ENCODE measurements at places on chromosomes 5 and 9.

DNA sequence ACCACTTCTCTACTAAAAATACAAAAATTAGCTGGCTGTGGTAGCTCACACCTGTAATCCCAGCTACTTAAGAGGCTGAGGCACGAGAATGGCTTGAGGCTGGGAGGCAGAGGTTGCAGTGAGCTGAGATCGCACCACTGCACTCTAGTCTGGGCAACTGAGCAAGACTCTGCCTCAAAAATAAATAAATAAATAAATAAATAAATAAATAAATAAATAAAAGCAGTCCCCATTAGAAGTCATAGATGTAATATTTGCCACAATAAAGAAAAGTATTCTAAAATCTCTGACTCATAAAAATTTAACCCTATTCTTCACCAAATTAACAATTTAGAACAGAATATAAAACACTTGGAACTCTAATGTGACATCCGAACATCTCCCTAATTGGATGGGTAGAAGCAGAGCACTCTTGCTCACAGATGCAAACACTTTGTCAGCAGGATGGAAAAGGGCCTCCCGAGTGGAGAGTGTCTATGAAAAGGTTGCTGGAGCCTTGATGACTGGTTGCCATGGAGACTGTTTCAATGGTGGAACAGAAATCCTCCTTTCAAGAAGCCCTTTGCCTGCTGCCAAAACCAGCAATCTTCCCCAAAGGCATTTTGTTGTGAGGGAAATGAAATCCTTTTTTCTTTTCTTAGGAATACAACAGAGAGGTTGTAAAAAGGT is 38.9 kb upstream of the TRAF1 start:
- no peak overlapping the region for H3K27ac ChIP-seq
- H3K4me1 ChIP-seq = no peaks in the 10 kb centered on the region
- no peak for DNase-seq
- peaks cover 23% of the 10 kb centered on the region for H3K27me3 ChIP-seq
- H3K4me3 ChIP-seq = no peak overlapping the region

GRCh38 chr9:16131264-16131663 is 578.4 kb downstream of the CCDC171 start:
- no peak for DNase-seq
- no peaks in the 10 kb centered on the region for H3K36me3 ChIP-seq
- H3K27me3 ChIP-seq = no peaks in the 10 kb centered on the region
- H3K27ac ChIP-seq = no peak overlapping the region
- H3K4me3 ChIP-seq = no peak overlapping the region

- H3K27ac ChIP-seq = no peak overlapping the region
- DNase-seq = no peak
- no peaks in the 10 kb centered on the region for H3K4me1 ChIP-seq
- no peaks in the 10 kb centered on the region for H3K27me3 ChIP-seq
- H3K4me3 ChIP-seq = no peak overlapping the region
These were observed 42.7 kb downstream of the RIGI start for GRCh38 chr9:32483343-32483742.

DNA sequence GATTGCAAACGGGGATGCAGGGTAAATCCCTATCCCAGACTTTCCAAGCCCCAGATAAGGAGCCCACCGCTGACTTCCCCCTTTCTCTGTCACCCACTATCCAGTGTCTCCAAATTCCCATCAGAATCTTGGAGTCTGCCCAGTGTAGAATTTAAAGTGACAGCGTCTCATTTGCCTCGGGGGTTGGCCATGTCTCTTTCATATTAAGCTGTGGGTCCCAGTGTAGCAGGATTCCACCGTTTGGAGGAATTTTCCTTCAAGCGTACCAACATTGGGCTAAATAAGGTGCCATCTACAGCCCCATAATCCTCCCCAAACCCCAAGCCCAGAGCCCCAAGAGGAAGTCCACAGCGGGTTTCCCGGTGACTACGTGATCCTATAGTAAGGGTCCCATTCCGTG is 1.1 kb downstream of the BRINP1 start:
- H3K4me3 ChIP-seq = no peak overlapping the region
- no peaks in the 10 kb centered on the region for H3K36me3 ChIP-seq
- no peak overlapping the region for H3K27ac ChIP-seq
- H3K27me3 ChIP-seq = peaks cover 32% of the 10 kb centered on the region

DNA sequence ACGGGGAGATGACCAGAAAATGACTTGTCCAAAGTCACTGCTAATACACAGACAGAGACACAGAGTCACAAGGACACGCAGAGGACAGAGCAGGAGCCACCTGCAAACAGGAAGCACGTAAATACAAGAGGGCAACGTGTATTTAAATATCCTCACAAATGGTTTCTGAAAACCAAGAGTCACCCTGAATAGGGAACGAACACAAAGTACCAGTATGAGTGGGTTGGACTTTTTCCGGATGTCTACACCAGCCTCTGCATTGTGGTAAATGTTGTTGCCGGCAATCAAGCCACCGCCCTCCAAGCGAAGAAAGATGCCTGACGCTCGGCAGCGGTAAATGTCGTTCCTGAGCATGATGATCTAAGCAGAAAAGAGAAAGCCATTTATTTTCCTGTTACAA is 44.5 kb downstream of the FBXO10 start:
- peaks cover 9% of the 10 kb centered on the region for H3K4me1 ChIP-seq
- H3K36me3 ChIP-seq = no peaks in the 10 kb centered on the region
- no peak for DNase-seq

- H3K4me3 ChIP-seq = no peak overlapping the region
- H3K27me3 ChIP-seq = no peaks in the 10 kb centered on the region
- H3K4me1 ChIP-seq = peaks cover 5% of the 10 kb centered on the region
- DNase-seq = peak; percentile 37
- no peak overlapping the region for H3K27ac ChIP-seq
These were observed 27.9 kb downstream of the LYRM7 start for GRCh38 chr5:131198625-131199024.

DNA sequence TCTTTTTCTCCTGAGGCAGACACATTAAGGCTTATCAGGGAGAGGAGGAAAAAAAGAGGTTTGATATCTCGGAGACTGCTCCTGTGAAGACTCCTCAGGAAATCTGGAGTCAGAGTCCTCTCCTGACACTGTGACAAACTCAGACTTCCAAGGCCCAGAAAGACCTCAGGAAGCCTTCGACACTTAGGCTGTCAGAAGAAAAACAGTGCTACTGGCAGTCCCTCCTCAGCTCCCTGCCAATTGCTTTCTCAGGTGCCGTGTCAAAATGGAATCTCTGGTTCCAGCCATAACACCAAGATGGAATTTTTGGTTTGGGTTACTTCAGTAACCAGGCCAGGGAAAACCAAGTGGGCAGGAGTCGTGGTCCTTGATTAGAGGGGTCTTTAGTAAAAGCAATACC is 4.1 kb downstream of the STK10 start:
- no peak for DNase-seq
- peak overlapping the region; percentile 99 for H3K4me3 ChIP-seq
- peaks cover 38% of the 10 kb centered on the region for H3K36me3 ChIP-seq
- peaks cover 64% of the 10 kb centered on the region for H3K4me1 ChIP-seq
- peak overlapping the region; percentile 99 for H3K27ac ChIP-seq

DNA sequence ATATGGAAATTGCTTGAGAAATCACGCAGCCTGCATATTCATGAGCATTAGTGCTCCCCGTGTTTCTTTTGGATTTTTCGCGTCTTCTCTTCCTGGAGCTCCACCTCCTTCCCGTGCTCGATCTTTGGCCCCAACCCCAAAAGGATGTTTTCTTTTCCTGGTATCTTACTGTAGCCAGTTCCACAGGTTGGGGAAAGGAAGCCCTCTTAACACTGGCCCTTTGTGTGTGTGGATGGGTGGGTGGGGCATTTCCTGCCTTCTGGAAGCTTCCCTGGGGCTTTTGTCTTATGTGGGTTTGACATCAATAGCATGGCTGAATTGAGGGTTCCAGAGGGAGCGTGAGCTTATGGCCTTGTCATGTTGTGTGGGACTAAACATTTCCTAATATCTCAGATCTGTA is 21.9 kb downstream of the STXBP1 start:
- no peak for DNase-seq
- no peak overlapping the region for H3K27ac ChIP-seq
- H3K4me3 ChIP-seq = no peak overlapping the region
- peaks cover under 1% of the 10 kb centered on the region for H3K27me3 ChIP-seq

- H3K27me3 ChIP-seq = no peaks in the 10 kb centered on the region
- no peak for DNase-seq
- H3K36me3 ChIP-seq = peaks cover 58% of the 10 kb centered on the region
- H3K4me1 ChIP-seq = peaks cover 40% of the 10 kb centered on the region
- H3K4me3 ChIP-seq = no peak overlapping the region
- peak overlapping the region; percentile 24 for H3K27ac ChIP-seq
These were observed 11.3 kb downstream of the NINJ1 start for GRCh38 chr9:93122721-93123221.

- H3K36me3 ChIP-seq = no peaks in the 10 kb centered on the region
- no peaks in the 10 kb centered on the region for H3K4me1 ChIP-seq
- H3K27me3 ChIP-seq = peaks cover 8% of the 10 kb centered on the region
- peak; percentile 63 for DNase-seq
These were observed 23.3 kb upstream of the ACO1 start for GRCh38 chr9:32360983-32361673.

GRCh38 chr5:110269478-110270142 is 456.9 kb downstream of the TMEM232 start:
- no peak for DNase-seq
- peaks cover 2% of the 10 kb centered on the region for H3K4me1 ChIP-seq
- no peaks in the 10 kb centered on the region for H3K27me3 ChIP-seq
- H3K27ac ChIP-seq = no peak overlapping the region
- H3K36me3 ChIP-seq = no peaks in the 10 kb centered on the region

- DNase-seq = no peak
- peaks cover 2% of the 10 kb centered on the region for H3K4me1 ChIP-seq
- no peak overlapping the region for H3K4me3 ChIP-seq
- peaks cover 26% of the 10 kb centered on the region for H3K36me3 ChIP-seq
These were observed 32.2 kb downstream of the APTX start for GRCh38 chr9:32969270-32969669.

- no peak for DNase-seq
- H3K27ac ChIP-seq = no peak overlapping the region
- no peak overlapping the region for H3K4me3 ChIP-seq
- no peaks in the 10 kb centered on the region for H3K27me3 ChIP-seq
These were observed 96.2 kb upstream of the ICE1 start for GRCh38 chr5:5326115-5326758.

GRCh38 chr5:126847826-126848251 is 70.9 kb downstream of the LMNB1 start:
- H3K27ac ChIP-seq = peak overlapping the region; percentile 49
- DNase-seq = no peak
- peaks cover 47% of the 10 kb centered on the region for H3K4me1 ChIP-seq

DNA sequence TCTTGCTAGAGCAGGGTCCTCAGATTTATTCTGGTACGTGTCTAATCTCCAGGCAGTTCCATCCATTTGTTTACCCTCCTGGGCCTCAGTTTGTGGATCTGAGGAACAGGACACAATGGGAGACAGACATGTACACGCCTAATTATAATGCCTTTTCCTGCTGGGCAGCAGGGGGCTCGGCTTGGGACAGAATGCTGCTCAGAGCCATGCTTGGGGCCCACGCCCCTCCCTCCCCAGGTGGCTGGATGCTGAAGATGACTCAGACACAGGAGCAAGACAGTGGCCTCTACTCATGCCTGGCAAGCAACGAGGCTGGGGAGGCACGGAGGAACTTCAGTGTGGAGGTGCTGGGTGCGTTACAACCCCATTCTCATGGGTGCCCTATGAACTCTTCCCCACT is 72.7 kb upstream of the ASS1 start:
- H3K27me3 ChIP-seq = peaks cover under 1% of the 10 kb centered on the region
- peaks cover 3% of the 10 kb centered on the region for H3K4me1 ChIP-seq
- DNase-seq = no peak
- H3K27ac ChIP-seq = no peak overlapping the region

- no peaks in the 10 kb centered on the region for H3K27me3 ChIP-seq
- DNase-seq = no peak
- H3K4me1 ChIP-seq = no peaks in the 10 kb centered on the region
- H3K36me3 ChIP-seq = no peaks in the 10 kb centered on the region
- H3K27ac ChIP-seq = no peak overlapping the region
- H3K4me3 ChIP-seq = no peak overlapping the region
These were observed 839.1 kb downstream of the NR2F1-AS1 start for GRCh38 chr5:92741906-92742305.

DNA sequence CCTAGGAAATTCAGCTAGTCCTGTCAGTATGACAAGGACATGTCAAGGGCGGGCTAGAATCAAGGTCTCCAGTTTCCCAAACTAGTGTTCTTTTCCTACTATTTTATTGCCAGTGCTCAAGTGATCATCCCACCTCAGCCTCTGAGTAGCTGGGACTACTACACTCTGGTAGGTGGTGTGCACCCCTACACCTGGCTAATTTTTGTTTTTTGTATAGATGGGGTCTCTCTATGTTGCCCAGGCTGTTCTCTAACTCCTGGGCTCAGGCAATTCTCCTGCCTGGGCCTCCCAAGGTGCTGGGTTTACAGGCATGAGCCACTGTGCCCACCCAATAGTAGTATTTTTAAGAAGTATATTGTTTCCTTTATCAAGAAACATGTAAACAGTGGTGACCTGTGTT is 54.0 kb downstream of the C9orf85 start:
- no peak overlapping the region for H3K27ac ChIP-seq
- DNase-seq = no peak
- peaks cover 2% of the 10 kb centered on the region for H3K4me1 ChIP-seq
- no peaks in the 10 kb centered on the region for H3K27me3 ChIP-seq
- no peak overlapping the region for H3K4me3 ChIP-seq
- H3K36me3 ChIP-seq = peaks cover 38% of the 10 kb centered on the region

GRCh38 chr9:38038307-38039089 is 30.5 kb downstream of the SHB start:
- no peak overlapping the region for H3K27ac ChIP-seq
- H3K4me3 ChIP-seq = no peak overlapping the region
- no peak for DNase-seq

GRCh38 chr5:107672211-107673038 is 1.7 kb upstream of the EFNA5 start:
- DNase-seq = peak; percentile 67
- H3K27me3 ChIP-seq = peaks cover 69% of the 10 kb centered on the region

GRCh38 chr5:179819296-179820126 is 1.2 kb upstream of the SQSTM1 start:
- peak; percentile 82 for DNase-seq
- peak overlapping the region; percentile 92 for H3K27ac ChIP-seq
- peak overlapping the region; percentile 78 for H3K4me3 ChIP-seq
- H3K27me3 ChIP-seq = no peaks in the 10 kb centered on the region

Data from activated CD4-positive, alpha-beta T cell treated with anti-CD3 and anti-CD28 coated beads, Interleukin-2, amount 10 ng/mL, durations not matched to agents 24 days and 14 days (primary cell).